ENCODE measurements at places on chromosomes 5 and 9.

DNA sequence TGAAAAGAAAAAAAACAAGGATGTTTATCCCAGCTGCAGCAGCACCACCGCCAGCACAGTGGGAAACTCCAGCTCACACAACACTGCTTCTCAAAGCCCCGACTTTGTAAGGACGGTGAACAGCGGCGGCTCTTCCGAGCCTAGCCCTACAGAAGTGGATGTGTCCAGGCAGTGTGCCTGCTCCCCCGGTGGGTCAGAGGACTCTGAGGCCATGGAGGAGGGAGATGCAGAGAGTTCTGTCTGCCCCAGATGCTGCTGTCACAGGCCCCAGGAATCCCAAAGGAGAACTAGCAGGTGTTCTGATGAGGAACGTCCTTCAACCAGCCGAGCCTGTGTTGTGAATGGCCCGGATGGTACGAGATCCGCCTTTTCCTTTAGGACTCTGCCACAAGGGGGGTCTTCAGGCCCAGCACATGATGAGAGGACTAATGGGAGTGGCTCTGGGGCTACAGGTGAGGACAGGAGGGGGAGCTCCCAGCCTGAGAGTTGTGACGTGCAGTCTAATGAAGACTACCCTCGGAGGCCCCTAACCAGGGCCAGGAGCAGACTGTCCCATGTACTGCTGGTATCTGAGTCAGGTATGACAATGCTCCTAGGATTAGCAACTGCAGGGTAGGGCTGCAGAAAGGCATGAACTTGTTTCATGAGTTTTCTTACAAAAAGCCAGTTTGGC is 43.7 kb downstream of the FBXO38 start:
- no peak for DNase-seq

- peak; percentile 70 for DNase-seq
Measured at GRCh38 chr9:123360161-123361085, 4.4 kb downstream of the CRB2 start.

- DNase-seq = peak; percentile 52
Measured at GRCh38 chr9:133274236-133275104, 531 bp downstream of the ABO start.

GRCh38 chr9:135189497-135189896 is 102.0 kb downstream of the OLFM1 start:
- no peak for DNase-seq

GRCh38 chr9:126834672-126835071 is 25.8 kb upstream of the ZBTB34 start:
- no peak for DNase-seq

All from activated CD8-positive, alpha-beta memory T cell treated with anti-CD3 and anti-CD28 coated beads for 24 hours (primary cell).